ENCODE measurements at places on chromosomes 6 and 20.

GRCh38 chr20:34815636-34816035 lies 9.8 kb downstream of the NCOA6 start:
- no peak for DNase-seq

GRCh38 chr20:44643154-44643519 lies 8.4 kb downstream of the ADA start:
- no peak for DNase-seq

DNA sequence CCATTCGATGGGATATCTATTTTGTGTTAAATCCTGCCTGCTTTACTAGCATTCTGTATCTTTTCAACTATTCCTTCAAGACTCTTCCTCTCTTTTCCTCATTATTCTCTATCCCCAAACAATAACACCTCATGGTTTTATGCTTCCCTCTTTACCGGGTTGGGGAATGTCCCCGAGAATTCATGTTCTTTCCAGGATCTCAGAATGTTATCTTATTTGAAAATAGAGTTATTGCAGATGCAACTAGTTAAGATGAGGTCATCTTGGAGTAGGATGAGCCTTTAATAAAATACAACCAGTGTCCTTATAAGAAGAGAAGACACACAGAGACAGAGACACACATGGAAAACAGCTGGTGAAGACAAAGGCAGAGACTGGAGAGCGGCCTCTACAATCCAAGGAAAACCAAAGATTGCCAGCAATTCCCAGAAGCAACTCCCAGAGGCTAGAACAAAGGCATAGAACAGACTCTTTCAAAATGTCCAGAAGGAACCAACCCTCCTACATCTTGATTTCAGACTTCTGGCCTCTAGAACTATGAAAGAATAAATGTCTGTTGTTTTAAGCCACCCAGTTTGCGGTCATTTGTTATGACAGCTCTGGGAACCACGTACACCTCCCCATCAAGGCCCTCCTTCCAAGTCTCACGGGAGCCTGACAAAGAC lies 126.8 kb upstream of the TNFAIP3 start:
- no peak for DNase-seq

DNA sequence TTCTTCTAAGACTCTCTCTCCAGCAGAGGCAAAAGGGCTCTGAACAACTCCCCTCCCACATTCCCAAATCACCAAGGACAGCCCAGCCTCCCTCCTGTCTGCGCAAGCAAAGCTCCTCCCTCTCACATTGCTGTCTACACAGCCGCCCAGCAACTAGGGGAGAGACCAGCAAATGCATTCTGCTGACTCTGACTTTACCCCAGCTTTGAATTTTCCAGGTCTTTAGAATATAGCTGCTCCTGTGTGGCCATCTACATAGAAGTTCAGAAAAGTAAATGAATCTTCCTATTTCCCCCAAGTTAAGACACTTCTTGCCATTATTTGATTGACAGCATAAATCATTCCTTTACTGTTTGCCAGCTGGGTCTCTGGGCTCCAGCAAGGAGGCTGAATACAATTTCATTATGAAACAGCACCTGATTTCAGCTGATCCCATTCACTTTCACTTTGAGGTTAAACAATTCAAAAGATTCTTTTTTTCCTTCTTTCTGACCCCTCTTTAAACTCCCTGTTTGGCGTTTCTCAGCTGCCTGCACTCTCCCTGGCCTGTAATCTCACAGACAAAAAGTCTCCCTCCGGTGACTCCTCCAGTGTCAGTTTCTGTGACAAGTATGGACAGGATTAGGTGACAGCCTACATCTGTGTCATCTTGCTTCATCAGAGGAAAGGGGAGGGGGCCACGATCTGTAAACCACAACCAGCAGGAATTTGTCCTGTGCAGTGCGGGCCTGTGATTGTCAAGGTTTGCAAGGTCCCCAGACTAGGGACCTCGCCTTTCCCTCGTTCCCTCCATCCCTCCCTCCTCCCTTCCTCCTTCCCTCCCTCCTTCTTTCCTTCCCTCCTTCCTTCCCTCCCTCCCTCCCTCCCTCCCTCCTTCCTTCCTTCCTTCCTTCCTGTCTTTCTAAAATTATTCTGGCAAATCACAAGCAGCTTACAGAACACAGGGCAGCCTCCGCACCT lies 205.6 kb upstream of the RIN2 start:
- peak; percentile 12 for DNase-seq

GRCh38 chr6:127446356-127446755 lies 12.8 kb downstream of the KIAA0408 start:
- DNase-seq = no peak
